WTC11 (cell line): ENCODE measurements at places on chromosomes 1 and 21.
A peak's percentile ranks its signal among the peaks of the same experiment; 100 is the strongest.

DNA sequence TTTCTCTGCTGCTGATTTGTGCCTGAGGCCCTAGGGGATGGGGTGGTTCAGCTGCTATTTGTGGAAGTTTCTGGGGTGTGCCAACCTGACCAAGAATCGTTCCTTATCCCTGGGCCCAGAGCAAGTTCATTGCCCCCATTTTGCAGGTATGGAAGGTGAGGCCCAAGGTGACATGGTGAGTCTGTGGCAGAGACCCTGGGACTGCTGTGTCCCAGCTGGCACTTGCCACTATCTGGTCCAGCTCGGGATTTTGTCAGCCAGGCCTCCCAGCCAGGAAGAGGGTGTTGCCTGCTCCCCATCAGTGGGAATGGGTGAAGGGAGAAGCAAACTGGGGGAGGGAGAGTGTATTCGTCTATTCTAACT lies 18.9 kb upstream of the LRP8 start:
- DNase-seq = no peak

DNA sequence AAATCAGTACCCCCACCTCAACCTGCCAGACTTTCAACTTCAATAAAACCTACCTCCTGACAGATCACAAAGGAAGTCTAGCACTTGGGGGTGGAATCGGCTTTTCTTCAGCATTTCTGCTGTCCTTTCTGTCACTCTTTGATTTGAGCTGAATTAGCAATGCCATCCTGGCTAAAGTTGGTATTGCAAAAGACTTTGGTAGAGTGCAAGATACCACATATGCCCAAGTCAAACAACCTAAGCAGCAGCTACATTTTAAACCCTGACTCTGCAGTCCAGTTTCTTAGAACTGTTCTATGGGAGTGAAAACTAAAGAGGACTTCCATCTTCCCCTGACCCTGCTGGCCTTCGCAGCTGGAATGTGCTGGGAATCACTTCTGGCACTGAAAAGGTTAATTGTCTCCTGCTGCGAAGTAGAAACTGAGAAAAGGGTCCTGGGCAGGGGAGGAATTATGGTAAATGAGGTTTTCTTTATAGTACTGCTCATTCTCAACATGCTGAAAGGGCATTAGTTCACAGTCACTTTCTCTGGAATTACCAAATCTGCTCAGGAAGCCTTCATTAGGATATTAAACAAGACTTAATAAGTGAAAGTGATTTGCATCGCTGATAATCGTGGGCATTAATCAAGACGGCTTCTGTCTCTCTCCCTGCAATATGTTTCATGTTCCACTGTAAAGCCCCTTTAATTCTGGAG lies 126.2 kb upstream of the SMYD2 start:
- no peak for DNase-seq

DNA sequence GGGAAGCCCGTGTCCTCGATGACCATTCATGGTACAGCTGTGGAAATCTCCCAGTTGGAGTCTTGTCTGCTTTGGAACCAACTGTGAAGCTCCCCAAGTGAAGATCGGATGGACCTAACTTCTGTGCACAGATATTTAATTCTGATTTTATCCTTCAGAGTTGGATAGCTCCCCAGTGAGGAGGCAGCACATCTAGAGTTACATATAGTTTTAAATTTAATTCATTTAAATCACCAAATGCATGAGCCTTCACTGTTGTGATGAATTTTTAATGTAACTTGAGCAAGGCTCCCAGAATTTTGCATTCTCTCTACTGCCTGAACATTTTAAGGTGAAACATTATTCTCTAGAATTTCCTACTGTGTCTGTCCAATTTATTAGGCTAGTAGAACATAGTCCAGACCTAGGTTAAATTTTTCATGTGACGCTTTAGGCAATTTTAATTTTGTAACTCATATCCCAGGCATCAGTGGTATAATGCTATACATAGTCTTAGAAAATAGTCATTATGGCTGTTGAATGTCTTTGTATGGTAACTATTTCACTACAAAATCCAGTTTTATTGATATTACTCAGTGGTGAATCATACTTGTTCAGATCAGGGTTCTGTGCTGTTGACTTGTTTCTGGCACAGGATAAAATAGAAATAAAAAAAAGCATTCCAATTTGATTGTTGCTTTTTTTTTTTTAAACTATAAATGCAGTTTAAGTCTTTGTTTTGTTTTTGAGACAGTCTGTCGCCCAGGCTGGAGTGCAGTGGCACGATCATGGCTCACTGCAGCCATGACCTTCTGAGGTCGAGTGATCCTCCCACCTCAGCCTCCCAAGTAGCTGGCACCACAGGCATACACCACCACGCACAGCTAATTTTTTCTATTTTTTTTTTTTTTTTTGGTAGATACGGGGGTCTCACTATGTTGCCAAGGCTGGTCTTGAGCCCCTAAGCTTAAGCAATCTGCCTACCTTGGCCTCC lies 66.9 kb downstream of the PRDM2 start:
- DNase-seq = no peak

GRCh38 chr1:97632776-97633175 lies 288.1 kb downstream of the DPYD start:
- no peak for DNase-seq

DNA sequence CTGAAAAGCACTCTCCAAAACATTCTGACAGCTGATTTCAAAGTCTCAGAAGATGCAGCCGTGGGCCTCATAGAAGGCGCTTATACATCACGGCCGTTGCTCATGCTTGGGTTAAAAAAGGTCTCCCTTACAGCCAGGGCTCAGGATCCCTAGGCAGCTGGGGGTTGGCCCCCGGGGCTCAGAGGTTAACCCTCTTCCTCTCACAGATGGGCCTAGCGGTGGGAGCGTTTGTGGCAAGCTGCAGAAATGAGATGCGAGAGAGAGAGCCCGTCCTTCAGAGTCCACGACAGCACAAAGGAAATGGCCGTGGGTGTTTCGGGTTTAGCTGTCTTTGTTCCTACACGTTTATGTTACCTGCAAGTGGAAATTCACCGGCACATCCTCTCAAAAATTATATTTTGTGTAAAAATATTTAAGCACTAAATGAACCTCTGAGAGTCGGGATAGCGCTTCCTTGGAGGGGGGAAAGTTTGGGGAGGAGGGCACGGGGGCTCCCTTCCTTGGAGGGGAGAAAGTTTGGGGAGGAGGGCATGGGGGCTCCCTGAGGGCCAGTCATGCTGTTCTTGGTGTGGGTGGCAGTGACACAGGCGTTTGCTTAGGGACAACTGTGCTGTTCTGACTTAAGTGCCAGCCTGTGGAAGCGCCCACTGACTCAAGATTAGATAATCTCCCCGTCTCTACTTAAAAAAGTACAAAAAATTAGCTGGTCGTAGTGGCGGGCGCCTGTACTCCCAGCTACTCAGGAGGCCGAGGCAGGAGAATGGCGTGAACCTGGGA lies 20.5 kb upstream of the PRDM15 start:
- no peak for DNase-seq

DNA sequence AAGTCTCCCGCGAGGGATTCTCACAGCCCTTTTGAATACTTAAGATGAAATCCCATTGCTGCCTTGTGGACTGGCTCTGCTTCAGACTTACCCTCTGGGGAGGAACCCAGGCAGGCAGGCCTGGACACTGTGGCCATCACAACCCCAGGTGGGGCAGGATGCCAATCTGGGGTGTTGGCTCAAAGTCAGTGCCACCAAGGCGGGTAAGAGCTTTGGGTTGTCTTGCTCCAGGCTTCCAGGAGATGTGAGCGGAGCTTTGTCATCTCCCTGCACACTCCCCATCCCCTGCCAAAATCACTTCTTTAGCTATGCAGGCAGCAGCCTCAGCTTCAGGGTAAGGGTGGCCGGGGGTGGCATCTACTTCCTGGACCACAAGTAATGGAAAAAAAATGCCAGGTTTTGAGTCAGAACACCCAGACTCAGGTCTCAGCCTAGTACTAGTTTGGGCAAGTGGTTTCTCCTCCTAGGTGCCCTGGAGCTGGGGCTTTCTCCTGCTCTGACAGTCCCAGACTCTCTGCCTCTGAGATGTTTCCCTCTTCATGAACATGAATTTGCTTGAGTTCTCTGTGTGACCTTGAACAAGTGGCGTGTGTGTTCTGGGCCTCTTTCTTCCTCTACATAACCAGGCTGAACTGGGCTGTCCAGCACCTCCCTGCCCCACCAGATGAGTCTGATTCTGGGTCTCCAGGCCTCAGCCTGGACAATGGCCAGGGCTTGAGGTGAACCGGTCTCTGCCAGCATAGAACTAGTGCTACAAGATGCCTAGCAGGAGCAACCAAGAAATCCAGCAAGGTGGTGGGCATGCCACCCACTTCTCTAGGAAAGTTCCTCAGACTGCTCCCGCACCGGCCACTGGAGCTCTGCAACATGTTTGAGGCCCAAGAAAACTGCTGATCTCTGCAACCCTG lies 65.4 kb downstream of the VWA5B1 start:
- DNase-seq = no peak

GRCh38 chr1:34663031-34663430 lies 91.8 kb upstream of the GJB5 start:
- no peak for DNase-seq

DNA sequence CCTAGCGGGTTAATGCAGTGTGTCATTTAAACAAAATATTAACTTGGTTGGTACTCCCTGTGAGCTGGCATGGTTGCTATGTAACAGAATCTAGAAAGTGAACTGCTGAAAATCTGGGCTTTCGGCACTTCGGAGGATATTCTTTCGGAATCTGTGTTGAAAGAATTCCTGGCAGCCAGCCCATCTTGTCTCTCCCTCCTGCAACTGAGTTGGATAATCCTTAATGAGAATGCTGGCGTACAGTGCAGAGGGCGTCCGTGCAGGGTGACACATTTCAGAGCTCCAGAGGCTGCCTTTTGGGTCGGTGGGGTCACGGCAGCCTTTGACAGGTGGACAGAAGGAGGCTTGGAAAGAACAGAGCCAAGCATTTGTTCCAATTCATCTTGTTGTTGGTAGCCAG lies 3.7 kb downstream of the KAZN start:
- DNase-seq = no peak

DNA sequence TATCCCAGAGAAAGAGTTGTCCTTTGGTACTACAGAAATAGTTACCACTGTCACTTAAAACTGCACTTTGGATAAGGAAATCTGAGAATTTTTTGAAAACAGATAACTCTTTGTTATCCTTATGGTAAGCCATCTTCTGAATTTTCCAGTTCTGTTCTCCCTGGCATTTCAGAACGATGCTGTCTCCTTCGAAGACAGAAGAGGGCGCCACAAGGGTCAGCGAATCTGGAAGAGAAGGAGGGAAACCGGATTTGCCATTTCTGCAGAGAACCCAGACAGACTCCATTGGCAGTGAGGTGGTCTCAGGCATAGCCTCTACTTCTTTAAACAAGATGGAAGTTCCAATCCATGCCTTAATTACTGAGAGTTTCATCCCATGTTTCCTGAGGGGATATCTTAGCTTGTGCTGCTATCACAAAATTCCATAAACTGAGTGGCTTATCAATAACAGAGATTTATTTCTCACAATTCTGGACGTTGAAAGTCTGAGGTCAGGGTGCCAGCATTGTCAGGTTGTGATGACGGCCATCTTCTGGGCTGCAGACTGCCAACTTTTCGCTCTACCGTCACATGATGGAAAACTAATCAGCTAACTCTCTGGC lies 6.4 kb downstream of the FCRL2 start:
- DNase-seq = peak; percentile 53

GRCh38 chr1:93694819-93695218 lies 13.2 kb upstream of the BCAR3 start:
- DNase-seq = no peak

DNA sequence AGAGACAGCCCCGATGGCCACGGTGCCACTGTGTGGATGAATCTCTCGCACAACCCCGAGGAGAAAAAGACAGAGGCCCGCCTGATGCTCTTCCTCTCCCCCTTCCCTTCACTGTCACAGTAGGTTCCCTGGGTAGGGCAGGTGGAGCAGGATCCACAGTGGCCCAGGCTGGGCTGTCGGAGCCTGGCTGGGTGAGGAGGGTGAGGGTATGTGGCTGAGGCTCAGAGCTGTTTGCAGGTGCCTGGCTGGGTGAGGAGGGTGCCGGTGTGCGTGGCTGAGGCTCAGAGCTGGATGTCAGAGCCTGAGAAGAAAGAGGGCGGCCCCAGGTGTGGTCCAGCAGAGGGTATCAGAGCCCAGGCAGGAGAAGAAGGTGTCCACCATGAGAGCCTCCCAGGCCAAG lies 2.7 kb downstream of the CFAP74 start:
- no peak for DNase-seq

DNA sequence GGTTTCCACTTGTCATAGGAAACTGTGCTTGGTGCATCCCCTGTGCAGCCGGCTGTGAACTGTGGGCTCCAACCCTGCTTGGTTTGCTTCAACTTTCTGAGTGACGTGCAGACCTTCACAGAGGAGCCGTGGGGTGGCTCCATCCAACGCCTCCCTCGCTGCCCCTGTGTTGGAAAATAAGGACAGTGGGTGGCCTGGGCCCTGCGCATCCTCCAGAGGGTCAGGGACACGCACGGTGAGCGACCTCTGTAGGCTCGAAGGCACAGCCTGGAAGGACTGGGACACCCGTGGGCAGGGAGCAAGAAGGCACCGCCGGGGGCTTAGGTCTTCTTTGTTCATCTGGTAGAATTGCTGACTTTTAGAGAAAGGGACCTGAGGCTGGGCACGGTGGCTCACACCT lies 6.5 kb upstream of the FAAP20 start:
- DNase-seq = no peak

GRCh38 chr1:145892486-145893087 lies 6.9 kb upstream of the ANKRD35 start:
- no peak for DNase-seq

- DNase-seq = no peak
These were observed 100.0 kb upstream of the SLC25A33 start for GRCh38 chr1:9439074-9439761.

DNA sequence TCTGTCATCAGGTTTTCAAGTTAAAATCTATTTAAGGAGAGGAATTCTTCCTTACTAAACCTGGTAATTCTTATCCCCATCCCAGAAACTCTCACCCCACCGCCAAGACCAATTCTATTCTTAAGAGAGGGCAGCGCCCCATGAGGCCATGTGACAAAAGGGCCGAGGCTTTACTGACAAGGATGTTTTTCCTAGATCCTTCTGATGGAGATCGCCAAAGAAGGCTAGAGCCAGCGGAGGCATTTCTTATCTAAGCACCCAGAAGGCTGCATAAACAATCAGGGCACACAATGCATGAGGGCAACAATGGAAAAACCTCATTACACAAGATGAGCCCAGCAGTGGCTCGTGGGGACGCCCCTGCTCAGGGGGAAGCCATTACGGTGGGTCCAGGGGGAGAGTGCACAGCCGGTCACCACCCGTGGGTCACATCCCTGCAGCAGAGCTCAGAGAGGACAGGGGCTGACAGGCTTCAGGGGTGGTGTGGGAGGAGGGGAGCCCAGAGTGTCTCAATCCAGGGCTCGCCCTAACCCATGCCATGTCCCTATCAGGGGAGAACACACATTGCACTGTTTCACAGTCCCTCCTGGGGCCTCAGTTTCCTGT lies 88.7 kb downstream of the ITPKB start:
- DNase-seq = no peak

DNA sequence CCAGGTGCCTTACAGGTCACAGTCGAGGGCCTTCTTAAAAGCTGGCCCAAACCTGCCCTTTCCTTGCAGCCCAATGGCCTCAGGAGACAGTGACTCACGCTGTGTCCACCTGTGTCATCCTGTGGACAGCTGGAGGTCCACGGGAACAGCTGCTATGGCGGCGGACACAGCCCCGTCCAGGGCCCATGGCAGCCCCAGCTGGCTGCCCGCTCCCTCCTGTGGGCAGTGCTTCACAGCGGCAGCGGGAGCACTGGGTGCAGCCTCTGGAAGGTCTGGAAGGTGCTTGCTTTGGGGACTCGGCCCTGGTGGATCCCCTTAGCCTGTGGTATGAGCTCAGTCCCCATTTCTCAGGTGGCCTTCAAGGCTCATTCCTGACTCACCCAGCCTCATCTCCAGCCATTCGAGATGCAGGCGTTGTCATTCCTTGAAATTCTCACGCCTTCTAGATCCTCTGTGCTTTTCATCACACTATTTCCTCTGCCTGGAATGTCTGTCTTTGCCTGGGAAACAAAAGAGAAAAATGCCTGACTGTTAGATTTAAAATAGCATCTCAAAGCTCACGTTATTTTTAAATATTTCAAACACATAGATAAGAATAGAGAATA lies 86.8 kb downstream of the KIF26B start:
- DNase-seq = no peak
